Cardiac muscle cell (in vitro differentiated cells and primary cell): ENCODE measurements at places on chromosomes 6 and 20.

- peak; percentile 15 for DNase-seq
Observed at GRCh38 chr20:58407966-58408557, 19.0 kb downstream of the VAPB start.

- DNase-seq = no peak
Observed at GRCh38 chr6:3873051-3873450, 23.9 kb downstream of the FAM50B start.

DNA sequence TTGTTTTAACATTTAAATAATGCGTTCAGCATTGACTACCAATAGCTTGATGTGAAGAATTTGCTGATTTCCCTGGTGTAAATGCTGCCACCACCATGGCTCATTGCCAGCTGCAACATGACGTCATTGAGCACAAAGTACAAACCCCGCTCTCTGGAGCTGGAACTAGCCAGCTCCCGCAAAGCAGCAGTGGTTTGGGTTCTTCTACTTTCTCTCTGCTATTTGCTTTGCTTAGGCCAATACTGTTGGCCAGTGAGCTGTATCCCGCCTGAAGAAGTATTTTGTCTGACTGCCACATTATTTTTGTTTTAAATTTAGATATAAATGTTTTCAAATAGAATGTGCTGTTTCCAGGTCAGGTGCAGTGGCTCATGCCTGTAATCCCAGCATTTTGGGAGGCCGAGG lies 47.4 kb upstream of the KIF13A start:
- DNase-seq = peak; percentile 28

GRCh38 chr6:104788400-104788799 lies 71.3 kb downstream of the HACE1 start:
- no peak for DNase-seq

DNA sequence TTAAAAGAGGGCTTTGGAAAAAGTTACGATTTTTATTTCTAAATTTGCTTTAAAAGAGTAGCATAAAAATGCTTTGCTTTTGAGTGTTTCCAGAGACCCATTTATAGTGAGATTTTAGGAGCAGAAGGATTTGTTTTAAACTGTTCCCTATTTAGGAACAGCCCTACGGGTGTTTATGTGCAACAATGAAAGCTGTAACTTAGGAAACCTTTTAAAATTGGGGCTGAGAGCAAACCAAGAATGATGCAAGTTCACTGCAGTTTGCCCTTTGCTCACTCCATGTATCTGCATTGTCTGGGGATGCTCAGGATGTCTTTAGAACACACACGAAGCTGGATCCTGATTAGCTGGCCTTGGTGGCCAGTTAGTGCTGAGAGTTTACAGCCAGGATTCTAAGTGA lies 40.9 kb downstream of the GHRH start:
- DNase-seq = peak; percentile 49

- DNase-seq = no peak
Observed at GRCh38 chr20:615514-615913, 5.4 kb upstream of the TCF15 start.

DNA sequence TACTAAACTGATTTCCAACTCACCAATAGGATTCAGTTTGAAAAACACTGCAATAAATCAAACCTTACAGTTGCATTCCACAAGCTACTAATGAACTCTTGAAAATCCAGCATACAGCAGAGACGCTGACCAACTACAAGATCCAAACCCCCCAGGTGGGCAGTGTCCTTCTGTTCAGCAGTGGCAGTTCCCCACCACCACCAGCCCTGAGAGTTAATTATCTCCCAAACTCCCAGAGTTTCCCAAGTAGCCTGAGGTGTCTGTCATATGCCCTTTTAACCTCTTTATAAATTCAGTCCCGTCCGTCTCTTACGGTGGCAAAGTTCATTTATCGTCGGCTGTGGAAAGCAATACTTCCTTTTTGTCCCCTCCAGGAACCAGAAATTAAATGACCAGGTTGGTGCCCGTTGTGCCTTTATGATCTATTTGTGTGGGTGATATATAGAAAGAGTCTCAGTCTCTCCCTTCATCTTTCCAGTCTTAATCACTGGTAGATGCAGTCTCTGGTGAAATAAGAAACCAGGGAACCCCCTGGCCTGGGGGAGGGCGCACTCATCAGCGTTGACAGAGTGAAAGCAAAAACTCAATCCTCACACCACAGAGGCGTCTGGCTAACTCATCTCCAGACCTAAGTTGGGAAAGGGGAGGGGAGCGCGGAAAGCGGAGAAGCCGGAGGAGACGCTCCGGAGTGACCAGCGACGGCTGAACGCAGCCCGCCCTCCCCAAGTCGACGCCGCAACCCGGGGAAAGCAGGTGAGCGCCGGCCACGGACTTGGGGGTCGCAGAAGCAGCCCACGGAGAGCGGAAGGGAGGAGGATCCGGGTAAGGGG lies 717 bp downstream of the MRPL14 start:
- peak; percentile 77 for DNase-seq
